ENCODE measurements at places on chromosomes 13 and 19. TPM values are rescaled to one million over a fixed set of nuclear protein-coding genes. Genes with fewer than 3 reads are reported as not detected.

DNA sequence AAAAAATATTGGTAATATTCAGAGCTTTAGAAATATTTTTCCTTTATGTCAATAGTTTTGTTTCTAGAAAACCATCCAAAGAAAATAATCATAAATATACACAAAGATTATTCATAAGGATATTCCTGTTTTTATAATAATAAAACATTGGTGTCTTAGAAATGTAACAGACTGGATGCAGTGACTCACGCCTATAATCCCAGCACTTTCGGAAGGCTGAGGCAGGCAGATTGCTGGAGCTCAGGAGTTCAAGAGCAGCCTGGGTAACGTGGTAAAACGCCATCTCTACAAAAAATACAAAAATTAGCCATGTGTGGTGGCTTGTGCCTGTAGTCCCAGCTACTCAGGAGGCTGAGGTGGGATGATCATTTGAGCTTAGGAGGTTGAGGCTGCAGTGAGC is 106.8 kb downstream of the DHRS12 start:
- no peak for DNase-seq

- no peak for DNase-seq
These were observed 34.9 kb upstream of the PSPC1 start for GRCh38 chr13:19817510-19818158.

Gene CYP2F1
- 0.29 TPM for polyA plus RNA-seq

GRCh38 chr13:74747186-74747955 is 613.2 kb upstream of the KLF12 start:
- no peak for DNase-seq

Gene KCNN4
- 1.6 TPM for polyA plus RNA-seq

DNA sequence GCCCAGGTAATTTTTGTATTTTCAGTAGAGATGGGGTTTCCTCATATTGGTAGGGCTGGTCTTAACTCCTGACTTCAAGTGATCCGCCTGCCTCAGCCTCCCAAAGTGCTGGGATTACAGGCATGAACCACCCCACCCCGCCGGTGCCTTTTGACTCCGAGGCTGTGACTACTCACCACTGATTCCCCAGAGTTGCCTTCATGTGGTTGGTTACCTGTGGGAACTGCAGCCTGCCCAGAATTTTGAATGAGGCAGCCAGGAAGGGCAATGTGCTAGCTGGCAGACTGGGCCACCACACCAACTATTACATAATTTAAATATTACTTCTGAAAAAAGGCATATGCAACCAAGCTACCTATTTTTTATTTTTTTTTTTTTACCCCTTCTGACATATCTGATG is 42.8 kb downstream of the N4BP2L2 start:
- DNase-seq: no peak

Gene ANGPTL8
- polyA plus RNA-seq: 1.2 TPM

GRCh38 chr13:36135876-36136275 is 4.7 kb upstream of the DCLK1 start:
- DNase-seq: no peak

Gene ATP13A1
- 46.6 TPM for polyA plus RNA-seq

Gene MEIS3
- polyA plus RNA-seq: 27.4 TPM

Gene RAB3A
- 4.9 TPM for polyA plus RNA-seq

Gene MEGF8
- 26.0 TPM for polyA plus RNA-seq

DNA sequence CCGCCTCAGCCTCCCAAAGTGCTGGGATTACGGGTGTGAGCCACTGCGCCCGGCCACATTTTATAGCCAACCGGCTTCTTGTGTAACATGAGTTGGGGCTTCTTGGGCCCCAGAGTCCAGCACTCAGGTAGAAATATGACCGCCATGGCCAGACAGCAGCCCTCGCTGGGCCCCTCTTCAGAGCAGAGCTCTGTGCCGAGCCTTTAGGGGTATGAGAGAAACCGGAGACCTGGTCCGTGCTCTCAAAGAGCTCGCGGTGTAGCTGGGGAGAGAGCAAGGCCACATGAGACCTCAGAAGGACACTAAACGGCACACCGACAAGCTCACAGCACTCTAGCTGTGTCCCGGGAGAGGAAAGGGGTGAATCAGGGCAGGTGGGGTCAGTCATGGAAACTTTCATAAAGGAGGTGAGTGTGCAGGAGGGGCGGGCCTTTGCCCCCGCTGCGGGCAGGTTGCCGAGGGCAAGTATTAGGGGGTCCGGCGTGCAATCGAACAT is 15.8 kb downstream of the ACTN4 start:
- no peak for DNase-seq

DNA sequence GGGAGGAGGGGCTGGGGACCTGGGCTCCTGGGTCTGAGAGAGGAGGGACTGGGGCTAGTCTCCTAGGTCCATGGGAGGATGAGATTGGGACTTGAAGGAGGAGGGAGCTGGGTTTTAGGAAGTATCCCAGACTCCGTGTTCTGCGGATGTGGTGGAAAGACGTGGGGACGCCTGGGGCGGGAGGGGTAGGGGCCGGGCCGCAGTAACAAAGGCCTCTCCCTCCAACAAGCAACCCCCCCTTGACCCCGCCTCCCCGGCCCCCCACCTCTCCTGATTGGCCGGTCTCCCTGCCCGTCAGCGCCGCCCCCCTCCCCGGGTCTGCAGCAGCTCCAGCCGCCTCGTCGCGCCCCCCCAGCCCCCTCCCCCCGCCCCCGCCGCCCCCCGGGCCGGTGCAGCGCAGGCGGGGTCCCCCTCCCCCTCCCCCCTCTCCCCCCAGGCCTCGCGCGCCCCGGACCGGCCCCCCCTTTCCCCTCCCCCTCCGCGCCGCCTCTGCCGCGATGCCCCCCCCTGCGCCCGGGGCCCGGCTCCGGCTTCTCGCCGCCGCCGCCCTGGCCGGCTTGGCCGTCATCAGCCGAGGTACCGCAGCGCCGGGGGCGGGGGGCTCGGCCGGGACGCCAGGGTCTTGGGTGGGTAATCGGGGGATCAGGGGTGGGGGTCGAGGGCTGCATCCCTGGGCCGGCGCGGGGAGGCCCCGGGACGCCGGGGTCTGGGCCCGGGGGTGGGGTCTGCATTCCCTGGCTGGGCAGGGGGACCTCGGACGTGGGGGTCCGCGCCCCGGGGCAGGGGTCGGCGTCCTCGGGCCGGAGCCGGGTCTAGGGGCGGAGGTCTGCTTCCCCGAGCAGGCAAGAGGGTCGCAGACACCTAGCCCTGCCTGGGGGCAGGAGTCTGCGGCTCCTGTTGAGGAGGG is at the start of gene IGLON5:
Gene IGLON5, plus strand, starts transcription at position 294 of the 907 bp plus-strand sequence. Its CDS starts 204 bp downstream, at position 498.
- DNase-seq: no peak

DNA sequence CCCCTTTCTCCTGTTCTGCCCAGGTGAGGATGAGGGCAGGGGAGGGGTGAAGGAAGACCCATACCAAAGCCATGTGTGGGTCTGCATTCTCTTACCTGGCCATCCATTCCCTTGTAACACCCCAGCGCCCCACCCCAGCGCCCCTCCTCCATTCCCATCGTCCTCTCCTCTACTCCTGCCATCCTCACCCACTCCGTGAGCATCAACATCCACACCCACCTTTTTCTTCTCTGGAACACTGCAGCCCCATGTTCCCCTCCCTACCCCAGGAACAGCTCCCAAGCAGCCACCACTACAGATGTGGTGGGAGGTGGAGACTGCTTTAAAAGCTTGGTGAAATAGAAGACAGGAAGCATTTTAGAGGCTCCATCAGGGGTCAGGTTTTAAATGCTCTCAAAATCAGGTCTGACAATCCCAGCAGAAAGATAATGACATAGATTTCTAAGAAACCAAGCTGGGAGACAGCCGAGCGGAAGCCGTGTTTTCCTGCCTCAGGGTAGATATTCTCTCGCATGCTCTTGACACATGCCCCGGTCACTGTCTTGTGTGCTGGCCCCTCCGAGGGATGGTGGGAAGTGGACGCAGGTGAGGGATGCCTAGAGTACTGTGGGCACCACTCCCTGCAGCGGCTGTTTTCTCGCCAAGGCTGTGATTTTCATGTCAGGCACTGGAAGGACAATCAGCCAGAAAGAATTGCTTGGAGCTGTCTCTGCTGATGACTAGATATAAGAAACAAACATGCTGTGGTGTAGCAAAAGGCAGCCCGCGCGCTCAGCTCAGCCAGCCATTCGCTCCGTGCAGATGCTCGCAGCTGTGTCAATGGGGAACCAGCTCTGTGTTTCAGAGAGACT is 9.8 kb downstream of the MEDAG start:
- peak; percentile 16 for DNase-seq

Gene USPL1
- polyA plus RNA-seq: 26.7 TPM

DNA sequence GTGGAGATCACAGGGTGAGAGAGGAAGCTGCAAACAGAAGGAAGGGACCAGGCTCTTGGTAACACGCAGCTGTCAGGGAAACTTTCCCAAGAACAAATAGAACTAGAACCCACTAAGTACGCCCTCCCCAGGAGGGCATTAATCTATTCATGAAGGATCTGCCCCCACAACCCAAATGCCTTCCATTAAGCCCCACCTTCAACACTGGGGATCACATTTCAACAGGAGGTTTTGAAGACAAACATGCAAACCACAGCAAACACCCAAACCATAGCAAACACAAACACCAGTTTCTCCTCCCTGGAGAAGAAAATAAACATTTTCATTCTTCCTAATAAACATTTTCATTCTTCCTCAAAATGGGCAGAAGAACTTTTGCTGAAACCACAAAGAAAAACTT is 329.6 kb downstream of the EFNB2 start:
- DNase-seq: no peak

Gene ZNF737
- polyA plus RNA-seq: 40.1 TPM

GRCh38 chr19:4622695-4623421 is 16.5 kb upstream of the TNFAIP8L1 start:
- no peak for DNase-seq

Gene ZNF653
- 8.2 TPM for polyA plus RNA-seq

GRCh38 chr19:53878776-53879139 is 3.2 kb upstream of the PRKCG start:
- no peak for DNase-seq

GRCh38 chr13:27500806-27501534 is 50.6 kb upstream of the MTIF3 start:
- no peak for DNase-seq

DNA sequence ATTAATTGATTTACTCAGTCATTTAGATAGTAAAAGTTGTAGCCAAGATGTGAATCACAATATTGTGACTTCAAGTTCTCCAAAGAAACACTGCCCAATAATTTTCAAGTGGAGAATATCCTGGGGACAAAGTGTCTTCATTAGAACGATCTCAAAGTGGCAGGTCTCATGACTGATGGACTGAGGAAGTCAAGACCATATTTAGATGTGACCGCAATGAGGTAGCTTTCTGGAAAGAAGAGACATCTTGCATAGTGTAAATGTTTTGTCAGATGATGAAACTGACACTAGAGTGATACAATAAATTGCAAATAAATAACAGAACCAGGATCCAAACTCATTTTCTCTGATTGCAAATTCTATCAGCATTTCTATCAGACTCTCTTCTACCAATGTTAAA is 1476.9 kb downstream of the EFNB2 start:
- DNase-seq: no peak

Gene RYR1
- polyA plus RNA-seq: 2.9 TPM

DNA sequence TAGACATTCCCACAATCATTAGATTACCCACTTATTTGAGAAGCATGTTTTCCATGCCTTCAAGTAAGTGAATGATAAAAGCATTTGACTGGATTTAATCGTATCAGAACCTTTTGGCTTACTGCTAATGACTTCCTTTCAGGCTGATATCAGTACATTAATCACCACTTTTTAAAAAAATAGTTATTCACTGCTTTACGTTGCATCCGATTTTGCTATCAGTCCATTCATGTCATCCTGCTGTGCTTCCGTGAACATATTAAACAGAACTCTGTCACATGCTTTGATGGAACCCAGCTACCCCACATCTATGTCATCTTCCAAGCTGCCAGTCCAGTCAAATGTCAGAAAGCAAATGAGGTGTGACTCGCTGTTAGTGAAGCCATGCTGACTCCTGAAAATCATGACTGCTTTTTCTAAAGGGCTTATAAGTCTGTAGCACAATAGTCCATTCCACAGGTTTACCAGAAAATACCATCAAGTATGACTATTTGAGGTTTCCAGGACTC is 440.9 kb downstream of the IRS2 start:
- no peak for DNase-seq

GRCh38 chr19:15028490-15028889 is 20.8 kb upstream of the CASP14 start:
- DNase-seq: no peak

GRCh38 chr19:18062028-18062427 is 24.7 kb downstream of the IL12RB1 start:
- DNase-seq: no peak

GRCh38 chr13:18948012-18948663 is 233.5 kb downstream of the TUBA3C start:
- no peak for DNase-seq

- no peak for DNase-seq
These were observed 52.1 kb upstream of the EHD2 start for GRCh38 chr19:47661161-47661560.

Gene C13orf46
- 0.48 TPM for polyA plus RNA-seq

Gene VSTM1
- 0.17 TPM for polyA plus RNA-seq

DNA sequence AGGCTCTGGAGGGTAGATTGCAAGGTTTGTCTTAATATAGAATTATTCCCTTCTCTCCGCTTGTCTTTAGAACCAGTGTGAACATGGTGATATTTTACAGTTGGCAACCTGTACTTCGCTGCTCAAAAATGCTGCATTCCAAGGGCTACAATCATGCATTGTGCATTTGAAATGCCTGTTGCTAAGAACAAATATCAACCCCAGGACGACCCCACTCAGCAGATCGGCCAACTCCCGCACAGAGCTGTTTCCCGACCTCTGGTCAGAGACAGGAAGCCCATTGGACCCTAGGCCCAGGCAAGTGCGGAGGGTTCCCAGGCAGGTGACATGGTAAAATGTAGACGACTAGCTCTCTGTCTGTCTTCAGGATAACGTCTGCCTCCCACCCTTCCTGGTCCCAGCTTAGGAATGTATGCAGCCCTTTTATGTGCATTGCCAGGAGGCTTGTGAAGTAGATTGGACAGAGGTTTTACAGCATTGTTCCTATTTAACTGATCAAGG is 263.5 kb downstream of the FOXO1 start:
- peak; percentile 17 for DNase-seq

Gene ZNF878
- 1.6 TPM for polyA plus RNA-seq

GRCh38 chr13:21683034-21683733 is 12.3 kb downstream of the FGF9 start:
- no peak for DNase-seq
